Stimulated activated CD8-positive, alpha-beta memory T cell treated with anti-CD3 and anti-CD28 coated beads, Interleukin-12 subunit alpha, Interleukin-12 subunit beta, amount 100 ng/mL, for 4 hours (primary cell): ENCODE measurements at places on chromosomes 6 and 20.

DNA sequence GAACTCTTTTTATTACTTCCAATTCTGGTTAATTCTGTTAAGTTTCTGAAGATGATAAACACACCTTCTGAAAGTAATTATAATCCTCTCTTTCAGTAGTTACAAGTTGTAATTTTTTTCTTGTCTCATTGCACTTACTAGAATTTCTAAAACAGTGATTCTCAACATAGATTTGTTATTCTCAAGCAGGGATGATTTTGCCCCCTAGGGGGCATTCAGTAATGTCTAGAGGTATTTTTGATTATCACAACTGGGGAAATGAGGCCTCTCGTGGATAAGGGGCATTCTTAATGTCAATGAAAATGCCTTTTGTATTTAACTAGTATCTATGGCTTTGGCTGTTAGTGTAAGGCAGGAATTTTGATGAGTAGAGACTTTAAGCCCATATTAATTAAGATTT lies 39.4 kb upstream of the MAFB start:
- DNase-seq, result no peak

DNA sequence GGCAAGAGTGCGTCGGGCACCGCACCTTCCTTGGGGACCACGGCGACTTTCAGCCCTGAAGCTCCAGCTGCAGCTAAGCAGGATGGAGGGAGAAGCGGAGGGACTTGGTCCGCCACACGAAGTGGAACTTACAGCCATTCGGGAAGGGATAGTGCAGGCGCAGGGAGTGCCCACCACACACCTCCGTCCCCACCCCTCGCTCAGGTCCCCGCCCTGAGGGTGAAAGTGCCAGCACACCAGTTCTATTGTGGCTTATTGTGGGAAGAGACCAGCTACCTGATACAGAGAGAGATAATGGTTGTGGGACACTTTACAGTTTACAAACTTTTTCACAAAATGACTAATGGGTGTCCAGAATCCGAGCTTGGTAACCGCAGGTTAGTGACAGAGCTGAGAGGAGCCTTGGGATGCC lies 76.1 kb downstream of the IRF4 start:
- no peak for DNase-seq

- DNase-seq, result no peak
Measured at GRCh38 chr20:58025233-58025632, 203.2 kb downstream of the ANKRD60 start.

- no peak for DNase-seq
Measured at GRCh38 chr20:39453890-39454289, 491.7 kb downstream of the DHX35 start.

DNA sequence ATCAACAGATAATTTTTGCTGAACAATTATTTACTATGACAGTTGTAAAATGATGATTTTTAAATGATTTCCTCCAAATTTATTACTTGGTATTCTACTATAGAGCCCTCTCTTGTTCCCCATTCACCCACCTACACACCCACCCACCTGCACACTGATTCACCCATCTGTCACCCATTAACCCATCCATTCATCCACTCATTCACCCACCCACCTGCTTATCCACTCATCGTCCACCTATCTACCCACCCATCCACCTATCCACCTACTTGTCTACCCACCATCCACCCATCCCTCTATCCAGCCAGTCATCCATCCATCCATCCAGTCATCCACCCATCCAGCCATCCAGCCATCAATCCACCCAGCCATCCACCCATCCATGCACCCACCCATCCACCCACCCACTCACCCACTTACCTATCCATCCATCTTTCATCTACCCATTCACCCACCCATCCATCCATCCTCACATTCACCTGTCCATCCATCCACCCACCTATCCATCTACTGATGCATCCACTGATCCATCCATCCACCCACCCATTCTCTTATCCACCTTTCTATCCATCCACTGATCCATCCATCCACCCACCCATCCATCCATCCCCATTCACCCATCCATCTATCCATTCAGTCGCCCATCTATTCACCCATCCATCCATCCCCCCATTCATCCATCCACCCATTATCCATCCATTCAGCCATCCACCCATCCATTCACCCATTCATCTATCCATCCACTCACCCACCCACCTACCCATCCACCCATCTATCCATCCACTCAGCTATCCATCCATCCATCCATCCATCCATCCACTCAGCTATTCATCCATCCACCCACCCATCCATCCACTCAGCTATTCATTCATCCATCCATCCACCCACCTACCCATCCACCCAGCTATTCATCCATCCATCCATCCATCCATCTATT lies 72.0 kb downstream of the SYNJ2 start:
- peak; percentile 35 for DNase-seq

GRCh38 chr6:127013865-127014264 lies 104.6 kb upstream of the RSPO3 start:
- no peak for DNase-seq

DNA sequence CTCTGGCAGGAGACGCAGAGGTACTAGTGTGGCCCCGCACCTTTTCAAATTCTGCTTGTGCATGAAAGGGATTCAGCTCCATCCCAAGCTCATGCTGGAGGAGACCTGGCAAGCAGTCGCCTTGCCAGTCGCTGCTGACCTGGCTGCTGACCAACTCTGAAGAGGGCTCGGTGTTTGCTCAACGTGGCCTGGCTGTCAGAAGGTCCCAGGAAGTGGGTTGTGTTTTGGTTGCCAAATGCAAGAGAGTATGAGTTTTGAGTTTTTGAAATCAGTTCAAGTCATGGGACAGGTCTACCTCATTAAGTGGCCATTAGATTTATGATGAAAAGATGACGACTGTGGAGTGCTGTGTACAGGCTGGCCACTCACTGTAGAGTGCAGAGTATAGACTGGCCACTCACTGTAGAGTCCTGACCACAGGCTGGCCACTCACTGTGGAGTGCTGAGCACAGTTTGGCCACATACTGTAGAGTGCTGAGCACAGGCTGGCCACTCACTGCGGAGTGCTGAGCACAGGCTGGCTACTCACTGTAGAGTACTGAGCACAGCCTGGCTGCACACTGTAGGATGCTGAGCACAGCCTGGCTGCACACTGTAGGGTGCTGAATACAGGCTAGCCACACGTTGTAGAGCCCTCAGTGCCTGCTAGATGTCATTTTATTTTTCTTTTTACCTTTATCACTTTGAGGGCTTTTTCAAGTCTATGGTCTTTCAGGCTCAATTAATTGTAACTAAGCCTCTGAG lies 193.9 kb downstream of the ZNF217 start:
- no peak for DNase-seq

- DNase-seq, result no peak
Measured at GRCh38 chr6:115798229-115798628, 262.5 kb downstream of the FRK start.

DNA sequence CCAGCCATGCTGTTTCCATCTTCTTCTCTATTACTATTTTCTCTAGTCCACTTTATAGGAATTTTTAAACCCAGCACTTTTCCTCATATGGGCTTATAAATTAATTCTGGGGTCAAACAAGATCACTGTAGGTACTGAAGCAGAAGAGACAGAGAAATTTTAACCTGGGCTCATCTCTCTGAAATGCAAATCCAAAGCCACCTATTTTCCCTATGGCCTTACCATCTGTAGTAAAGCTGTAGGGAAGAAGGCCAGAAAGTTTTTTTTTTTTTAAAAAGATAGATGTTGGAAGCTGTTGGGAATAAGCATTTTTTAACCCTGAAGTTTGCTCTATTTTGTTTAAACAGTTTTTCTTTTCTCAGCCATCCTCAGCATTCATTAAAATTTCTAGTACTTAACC lies 367.4 kb downstream of the CD109 start:
- DNase-seq, result no peak

- DNase-seq, result no peak
Measured at GRCh38 chr6:19472153-19472552, 365.0 kb upstream of the ID4 start.

DNA sequence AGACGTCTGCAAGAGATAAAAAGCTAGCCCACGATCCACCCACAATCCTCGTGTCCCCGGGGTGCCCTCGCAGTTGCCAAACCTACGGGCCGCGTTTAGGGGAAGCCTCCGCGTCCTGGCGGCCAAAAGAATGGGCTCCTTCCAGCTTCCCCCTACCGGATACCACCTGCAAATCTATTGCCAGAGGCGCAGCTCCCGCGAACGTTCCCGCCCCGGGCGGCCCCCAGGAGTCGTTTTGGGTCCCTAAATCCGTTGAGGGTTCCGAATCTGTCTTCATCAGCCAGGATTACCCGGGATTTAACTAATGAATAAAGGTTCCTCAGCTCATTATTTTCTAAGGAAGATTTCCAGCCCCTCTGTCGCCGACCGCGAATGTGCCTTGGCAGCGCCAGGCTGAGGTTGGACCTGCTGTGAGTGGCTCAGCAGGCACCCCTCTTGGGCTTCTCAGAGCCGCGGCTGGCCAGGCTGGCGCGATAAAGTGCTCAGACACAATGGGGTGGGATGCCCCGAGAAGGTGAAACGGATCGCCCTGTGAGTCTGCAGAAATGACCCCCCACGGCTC lies 2.8 kb upstream of the VSX1 start:
- DNase-seq, result no peak

- DNase-seq, result no peak
Measured at GRCh38 chr20:38216746-38217595, 43.6 kb downstream of the KIAA1755 start.

DNA sequence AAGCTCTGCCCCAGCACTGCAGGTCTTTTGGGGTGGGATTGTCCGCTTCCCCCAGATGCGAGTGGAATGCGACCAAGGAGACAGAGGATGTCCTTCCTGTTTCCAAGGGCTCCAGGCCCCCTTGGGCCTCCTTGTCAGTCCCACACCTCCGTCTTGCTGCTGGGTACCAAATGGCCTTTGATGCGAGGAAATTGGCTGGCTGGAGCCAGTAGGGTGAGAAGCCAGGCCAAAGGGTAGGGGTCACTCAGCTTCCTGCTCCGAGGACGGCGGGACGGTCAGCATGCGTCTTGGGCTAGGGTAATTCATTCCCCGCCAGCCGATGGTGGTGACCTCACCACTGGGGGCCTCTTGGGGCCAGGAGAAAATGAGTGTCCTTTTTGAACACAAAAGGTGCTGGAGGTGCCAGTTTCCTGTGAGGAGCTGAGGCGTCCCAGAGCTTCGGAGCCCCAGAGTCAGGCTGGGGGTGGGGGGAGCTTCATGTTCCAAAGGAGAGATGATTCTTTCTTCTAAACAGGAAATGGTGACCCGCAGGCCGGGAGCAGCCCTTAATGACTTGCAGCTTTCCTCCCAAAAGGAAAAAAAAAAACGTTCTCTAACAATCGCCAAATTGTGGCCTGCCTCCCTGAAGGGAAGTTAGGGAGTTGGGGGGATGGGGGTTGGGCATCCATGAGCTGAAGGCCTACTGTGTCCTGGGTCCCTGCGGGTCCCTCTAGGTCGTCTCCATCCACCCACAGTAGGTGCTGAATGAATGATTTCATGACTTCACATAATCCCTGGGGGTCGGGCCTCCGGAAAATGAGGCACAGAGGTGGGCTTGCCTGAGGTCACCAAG lies 6.7 kb downstream of the SNAI1 start:
- no peak for DNase-seq

- no peak for DNase-seq
Measured at GRCh38 chr6:12327391-12327790, 37.2 kb downstream of the EDN1 start.

GRCh38 chr20:5085380-5085779 lies 34.4 kb downstream of the PCNA start:
- DNase-seq, result no peak

GRCh38 chr6:36550473-36551000 lies 3.3 kb upstream of the STK38 start:
- no peak for DNase-seq

DNA sequence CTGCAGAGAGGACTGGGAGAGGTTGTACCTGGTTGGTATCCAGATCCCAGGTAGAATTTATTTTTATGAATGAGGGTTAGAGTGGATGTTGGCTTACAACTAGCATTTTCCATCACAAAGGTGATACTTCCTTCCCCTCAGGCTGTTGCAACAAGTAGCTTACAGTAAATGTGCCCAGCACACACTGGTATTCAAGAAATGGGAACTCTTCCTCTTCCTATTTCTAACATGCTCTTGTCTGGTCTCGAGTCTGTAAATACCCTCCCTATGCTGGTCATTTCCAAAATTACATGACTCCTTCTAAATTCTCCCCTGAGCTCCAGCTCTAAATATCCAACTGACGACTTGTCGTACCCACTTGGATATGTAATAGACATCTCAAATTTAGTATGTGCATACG lies 90.1 kb upstream of the FOXC1 start:
- no peak for DNase-seq

DNA sequence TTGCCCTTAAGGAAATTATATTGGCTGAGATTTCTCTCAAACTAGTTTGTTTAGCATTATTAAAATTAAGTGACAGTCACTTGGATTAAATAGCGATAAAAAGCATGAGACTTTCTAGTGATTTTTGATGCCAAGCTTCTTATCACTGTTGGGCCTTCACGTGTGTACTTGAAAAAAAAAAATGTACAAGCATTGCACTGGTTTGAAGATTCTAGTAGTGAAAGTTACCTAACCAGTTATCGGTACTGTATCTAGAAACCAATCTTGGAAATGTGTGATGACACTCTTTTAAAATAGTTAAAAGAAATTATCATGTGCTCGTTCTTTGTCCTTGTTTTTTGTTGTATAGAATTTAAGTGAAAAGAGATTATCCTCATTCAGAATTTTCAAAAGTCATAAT lies 102.1 kb downstream of the SCAF8 start:
- DNase-seq, result no peak

DNA sequence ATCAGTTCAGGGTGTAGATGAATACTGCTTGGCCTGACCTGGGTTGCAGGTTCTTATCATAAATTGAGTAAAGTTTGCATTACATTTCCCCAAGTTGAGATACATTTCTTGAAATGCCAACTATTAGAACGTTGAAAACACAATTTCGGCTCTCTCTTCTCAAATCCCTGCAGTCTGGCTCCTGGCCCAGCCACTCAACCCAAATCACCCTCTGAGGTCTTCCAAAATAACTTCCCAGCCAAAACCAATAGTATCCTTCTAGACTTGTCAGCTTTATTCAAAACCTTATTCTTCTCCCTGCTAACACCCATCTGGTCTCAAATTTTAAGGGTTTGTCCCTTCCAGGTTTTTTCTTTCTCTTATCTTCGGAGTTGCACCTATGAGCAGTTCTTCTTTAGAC lies 263.6 kb downstream of the EYA4 start:
- no peak for DNase-seq

GRCh38 chr6:87794922-87795885 lies 93.2 kb upstream of the AKIRIN2 start:
- DNase-seq, result no peak
